ENCODE measurements at places on chromosomes 16 and 17.

DNA sequence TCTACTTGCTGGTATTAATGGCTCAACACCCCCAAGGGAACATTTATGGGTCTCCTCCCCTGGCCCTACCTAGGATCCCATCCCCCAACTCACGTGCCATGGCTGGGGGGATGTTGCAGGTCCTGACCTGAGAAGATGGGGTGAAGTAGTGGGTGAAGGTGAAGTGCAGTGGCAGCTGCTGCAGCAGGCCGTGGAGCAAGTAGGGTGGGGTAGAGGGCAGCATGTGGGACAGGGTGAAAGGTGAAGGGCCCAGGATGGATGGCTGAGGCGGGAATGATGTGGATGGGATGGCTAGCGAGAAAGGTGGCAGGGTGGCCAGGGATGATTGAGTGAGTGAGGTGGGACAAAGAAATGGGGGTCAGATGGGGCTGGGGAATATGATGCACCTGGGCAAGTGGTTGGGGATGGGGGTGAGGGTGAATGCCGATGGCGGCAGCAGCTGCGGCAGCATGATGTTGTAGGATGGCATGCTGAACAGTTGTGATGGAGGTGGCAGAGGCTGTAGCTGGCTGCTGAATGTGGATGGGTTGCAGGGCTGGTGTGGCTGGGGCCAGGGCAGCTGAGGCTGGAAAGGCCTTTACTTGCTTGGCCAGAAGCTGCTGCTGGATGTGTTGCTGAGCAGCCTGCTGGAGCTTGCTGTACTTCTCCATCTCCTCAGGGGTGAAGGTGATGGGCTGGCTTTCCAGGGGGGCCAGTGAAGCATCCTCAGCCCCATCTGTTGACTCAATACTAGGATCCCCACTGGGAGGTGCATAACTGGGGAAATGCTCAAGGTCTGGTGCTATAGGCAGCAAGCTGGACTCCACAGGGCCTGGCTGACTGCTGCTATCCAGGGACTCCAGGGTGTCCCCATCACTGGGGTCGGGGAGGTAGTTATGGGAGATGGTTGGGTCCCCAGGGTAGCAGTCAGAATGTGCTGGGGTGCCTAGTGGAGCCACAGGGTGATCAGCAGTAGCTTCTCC is 8.3 kb upstream of the ITGA2B start:
- DNase-seq = no peak

GRCh38 chr17:30207655-30208054 is 27.8 kb downstream of the SLC6A4 start:
- DNase-seq = no peak

DNA sequence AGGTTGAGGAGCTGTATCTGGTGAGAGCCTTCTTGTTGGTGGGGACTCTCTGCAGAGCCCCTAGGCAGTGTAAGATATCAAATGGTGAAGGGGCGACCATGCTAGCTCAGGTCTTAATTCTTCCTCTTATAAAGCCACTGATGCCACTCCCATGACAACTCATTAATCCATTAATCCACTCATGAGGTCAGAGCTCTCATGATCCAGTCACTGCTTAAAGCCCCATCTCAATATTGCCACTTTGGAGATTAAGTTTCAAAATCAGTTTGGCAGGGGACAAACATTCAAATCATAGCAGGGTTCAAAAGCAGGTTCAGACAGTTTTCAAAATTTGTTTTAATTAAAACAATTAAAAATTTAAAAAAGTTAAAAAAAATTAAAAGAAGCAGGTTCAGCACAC is 13.1 kb upstream of the SPECC1 start:
- DNase-seq = no peak

- no peak for DNase-seq
Observed at GRCh38 chr16:57188711-57189002, 2.5 kb downstream of the RSPRY1 start.

GRCh38 chr17:16991349-16992009 is 19.6 kb upstream of the TNFRSF13B start:
- DNase-seq = no peak

- DNase-seq = no peak
Observed at GRCh38 chr17:6259899-6260298, 175.0 kb downstream of the AIPL1 start.

GRCh38 chr17:36667922-36668321 is 66.5 kb downstream of the MRM1 start:
- DNase-seq = no peak

DNA sequence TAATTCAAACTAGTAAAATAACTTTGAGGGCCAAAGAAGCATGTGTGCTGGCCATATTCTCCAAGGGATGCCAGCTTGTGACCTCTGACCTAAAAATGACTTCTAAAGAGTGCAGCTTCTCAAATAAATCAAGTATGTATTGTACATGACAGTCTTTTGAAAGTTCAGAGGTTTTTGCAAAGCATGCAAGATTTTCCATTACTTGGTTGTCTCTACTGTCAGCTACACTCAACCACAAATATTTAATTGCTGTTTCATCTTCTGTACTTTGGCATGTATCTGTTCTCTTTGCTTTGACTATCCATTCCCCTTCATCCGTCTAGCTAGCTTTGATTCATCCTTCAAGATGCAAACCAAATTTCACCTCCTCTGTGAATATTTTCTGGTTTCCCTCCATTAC is 121.9 kb upstream of the HS3ST2 start:
- DNase-seq = no peak

- no peak for DNase-seq
Observed at GRCh38 chr17:73765824-73766563, 121.7 kb upstream of the SDK2 start.

GRCh38 chr16:81730090-81731051 is 48.7 kb upstream of the PLCG2 start:
- no peak for DNase-seq

- no peak for DNase-seq
Observed at GRCh38 chr17:27947005-27947406, 53.8 kb upstream of the LYRM9 start.

- no peak for DNase-seq
Observed at GRCh38 chr17:2344528-2344927, 7.2 kb downstream of the SGSM2 start.

DNA sequence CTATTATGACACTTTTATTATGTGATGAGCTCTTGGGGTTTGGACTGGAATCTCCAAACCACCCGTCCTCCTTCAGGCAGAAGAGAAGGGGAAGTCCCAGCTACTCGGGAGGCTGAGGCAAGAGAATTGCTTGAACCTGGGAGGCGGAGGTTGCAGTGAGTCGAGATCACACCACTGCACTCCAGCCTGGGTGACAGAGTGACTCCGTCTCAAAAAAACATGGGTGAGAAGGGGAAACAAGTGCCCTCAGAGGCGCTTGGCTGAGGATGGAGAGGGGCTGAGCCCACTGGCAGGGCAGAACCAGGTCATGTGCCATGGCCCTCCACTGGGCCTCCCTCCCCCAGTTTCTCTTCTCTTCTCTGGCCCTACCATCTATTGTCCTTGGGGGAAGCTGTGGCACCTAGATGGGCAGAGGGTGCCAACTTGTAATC is 120.9 kb upstream of the SMURF2 start:
- DNase-seq = no peak

DNA sequence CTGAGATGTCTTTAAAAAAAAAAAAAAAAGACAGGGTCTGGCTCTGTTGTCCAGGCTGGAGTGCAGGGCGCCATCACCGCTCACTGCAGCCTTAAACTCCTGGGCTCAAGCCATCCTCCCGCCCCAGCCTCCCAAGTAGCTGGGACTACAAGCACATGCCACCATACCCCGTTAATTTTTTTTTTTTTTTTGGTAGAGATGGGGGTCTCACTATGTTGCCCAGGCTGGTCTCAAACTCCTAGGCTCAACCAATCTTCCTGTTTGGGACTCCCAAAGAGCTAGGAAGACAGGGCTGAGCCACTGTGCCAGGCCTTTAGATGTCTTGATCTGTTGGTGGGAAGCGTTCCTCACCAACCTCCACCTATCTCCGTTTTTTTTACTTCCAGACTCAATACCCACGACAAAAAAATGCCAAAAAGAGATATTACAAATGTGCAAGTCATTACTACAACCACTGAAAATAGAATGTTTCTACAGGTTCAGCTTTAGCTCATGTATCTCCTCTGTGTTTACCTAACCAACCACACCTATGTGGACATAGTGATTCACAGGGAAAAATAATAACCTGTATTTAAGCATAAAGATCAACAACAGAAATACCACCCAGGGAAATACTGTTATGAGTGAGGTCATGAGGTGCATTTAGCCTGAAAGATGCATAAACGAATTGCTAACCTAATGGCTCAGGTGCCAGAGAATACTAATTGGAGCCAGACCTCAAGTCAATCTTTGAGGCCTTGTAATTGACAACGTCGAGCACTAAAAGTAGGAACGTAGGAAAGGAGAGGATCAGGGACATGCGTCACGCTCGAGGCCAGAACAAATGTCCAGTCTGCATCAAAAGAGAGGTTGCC is 22.6 kb downstream of the NACA2 start:
- no peak for DNase-seq

DNA sequence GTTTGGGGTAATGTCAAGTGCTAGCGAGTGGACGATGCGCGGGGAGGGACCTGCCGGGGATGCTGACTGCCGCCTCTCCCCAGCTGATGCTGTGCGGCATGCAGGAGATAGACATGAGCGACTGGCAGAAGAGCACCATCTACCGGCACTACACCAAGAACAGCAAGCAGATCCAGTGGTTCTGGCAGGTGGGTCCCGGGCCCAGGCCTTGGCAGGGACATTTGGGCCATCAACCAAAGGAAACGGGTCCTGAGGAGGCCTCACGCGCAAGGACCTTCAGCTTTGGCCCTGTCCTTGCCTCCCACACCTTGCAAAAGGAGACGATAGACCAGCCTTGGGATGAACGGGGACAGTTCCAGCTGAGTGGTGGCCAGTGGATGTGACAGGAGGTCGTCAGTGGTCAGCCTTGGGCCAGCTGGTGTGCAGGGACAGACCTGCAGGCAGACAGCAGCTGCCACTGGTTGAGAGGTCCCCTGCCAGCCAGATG is 13.6 kb upstream of the CLEC18A start:
- DNase-seq = no peak

GRCh38 chr16:11205754-11206581 is 50.0 kb downstream of the SOCS1 start:
- no peak for DNase-seq

DNA sequence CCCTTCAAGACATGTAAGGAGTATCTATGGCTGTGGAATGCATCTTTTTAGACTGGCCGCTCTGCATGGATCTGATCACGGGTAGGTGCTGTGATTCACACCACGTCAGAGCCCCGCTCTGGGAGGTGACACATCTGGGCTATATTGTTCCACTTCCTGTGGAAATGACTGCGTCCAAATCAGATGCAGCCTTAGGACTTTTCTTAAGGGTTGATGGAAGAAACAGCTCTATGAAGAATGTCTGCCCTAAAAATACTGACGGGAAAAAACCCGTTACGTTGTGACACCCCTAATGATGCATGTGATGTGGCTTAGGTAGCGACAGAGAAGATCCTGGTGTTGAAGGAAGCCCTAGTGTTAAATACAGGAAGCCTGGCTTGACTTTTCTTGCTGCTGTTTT is 12.2 kb downstream of the BANP start:
- peak; percentile 65 for DNase-seq

GRCh38 chr16:81718637-81719036 is 60.5 kb upstream of the PLCG2 start:
- no peak for DNase-seq

- no peak for DNase-seq
Observed at GRCh38 chr16:67029254-67030096, 526 bp downstream of the CBFB start.

- no peak for DNase-seq
Observed at GRCh38 chr17:33436321-33436720, 143.2 kb upstream of the ASIC2 start.

- DNase-seq = no peak
Observed at GRCh38 chr16:1580956-1581355, 30.9 kb downstream of the IFT140 start.

GRCh38 chr16:85327731-85328675 is 215.7 kb upstream of the CIBAR2 start:
- peak; percentile 15 for DNase-seq

DNA sequence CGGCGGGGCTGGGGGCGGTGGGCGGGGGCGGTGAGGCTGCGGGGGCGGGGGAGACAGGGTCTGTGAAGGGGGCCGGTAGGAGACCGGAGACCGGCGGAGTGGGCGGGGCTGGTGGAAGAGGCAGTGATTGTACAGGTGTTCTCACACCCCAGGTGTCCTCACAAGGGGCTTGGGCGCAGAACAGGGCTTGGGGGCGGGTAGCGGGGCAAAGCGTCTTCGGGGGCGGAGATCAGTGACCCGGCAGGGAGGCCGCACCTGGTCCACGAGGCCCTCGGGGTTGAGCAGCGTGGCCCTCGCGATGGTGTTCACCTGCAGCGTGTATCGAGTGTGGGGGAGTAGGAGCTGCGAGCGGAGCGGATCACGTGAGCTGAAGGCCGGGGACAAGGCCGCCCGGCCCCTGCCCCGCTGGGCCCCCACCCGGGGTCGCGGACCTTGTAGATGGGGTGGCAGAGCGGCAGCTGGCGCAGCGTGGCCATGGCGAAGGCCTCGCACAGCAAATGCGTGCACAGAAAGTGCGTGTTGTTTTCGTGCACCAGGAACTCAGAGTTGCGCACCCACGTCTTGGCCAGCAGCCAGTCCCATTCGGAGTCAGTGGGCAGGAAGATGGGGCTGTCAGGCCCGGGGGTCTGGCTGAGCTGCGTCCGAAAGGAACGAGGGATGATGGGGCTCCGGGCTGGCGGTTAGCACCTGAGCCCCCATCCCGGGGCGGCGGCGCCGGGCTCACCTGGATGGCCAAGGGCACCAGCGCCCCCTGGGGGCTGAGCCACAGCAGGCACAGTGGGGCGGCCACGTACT is 8.5 kb downstream of the ALOXE3 start:
- no peak for DNase-seq

GRCh38 chr16:84699712-84700445 is at the start of gene USP10:
TSS of gene USP10 (plus strand) at chr16:84700000. CDS start at chr16:84700091, 91 bp downstream.
- no peak for DNase-seq

GRCh38 chr16:81151648-81152310 is 55.6 kb upstream of the GCSH start:
- DNase-seq = no peak

- no peak for DNase-seq
Observed at GRCh38 chr16:46894036-46894672, 10.0 kb downstream of the GPT2 start.

- no peak for DNase-seq
Observed at GRCh38 chr17:38575781-38576180, 30.0 kb downstream of the SRCIN1 start.

DNA sequence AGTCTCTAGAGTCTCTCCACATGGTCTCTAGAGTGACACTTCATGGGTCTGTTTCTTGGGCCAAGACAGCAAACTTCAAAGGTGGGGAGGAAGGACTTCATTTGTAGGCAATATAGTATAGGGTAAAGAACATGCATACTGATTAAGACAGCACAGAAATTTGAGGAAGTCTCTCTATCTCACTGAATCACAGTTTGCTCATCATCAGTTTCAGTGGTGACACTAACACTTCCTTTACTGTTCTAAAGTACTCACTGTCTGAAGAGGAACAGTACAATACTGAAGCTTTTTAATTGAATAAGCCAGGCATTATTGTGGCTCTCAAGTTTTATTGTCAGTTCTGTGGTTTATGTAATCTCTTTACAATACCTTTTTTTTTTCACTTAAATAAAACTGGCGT is 656.4 kb upstream of the CDH8 start:
- no peak for DNase-seq

GRCh38 chr17:41620583-41621434 is 3.6 kb downstream of the KRT17 start:
- DNase-seq = no peak

Data from non-pigmented ciliary epithelial cell (primary cell).